Epithelial cell of esophagus (primary cell): ENCODE measurements at places on chromosomes 2 and 18.

GRCh38 chr2:121617042-121617599 lies 32.1 kb downstream of the CLASP1 start:
- DNase-seq: no peak

GRCh38 chr18:79548621-79548985 lies 131.0 kb upstream of the CTDP1 start:
- no peak for DNase-seq

- DNase-seq: peak; percentile 87
These were observed 32.9 kb upstream of the INHBB start for GRCh38 chr2:120312860-120313694.

GRCh38 chr2:104412384-104412783 lies 441.5 kb upstream of the POU3F3 start:
- DNase-seq: peak; percentile 2

GRCh38 chr2:105090091-105090490 lies 52.2 kb downstream of the MRPS9 start:
- DNase-seq: no peak

- DNase-seq: no peak
These were observed 245.5 kb downstream of the FIGN start for GRCh38 chr2:163490281-163490680.

DNA sequence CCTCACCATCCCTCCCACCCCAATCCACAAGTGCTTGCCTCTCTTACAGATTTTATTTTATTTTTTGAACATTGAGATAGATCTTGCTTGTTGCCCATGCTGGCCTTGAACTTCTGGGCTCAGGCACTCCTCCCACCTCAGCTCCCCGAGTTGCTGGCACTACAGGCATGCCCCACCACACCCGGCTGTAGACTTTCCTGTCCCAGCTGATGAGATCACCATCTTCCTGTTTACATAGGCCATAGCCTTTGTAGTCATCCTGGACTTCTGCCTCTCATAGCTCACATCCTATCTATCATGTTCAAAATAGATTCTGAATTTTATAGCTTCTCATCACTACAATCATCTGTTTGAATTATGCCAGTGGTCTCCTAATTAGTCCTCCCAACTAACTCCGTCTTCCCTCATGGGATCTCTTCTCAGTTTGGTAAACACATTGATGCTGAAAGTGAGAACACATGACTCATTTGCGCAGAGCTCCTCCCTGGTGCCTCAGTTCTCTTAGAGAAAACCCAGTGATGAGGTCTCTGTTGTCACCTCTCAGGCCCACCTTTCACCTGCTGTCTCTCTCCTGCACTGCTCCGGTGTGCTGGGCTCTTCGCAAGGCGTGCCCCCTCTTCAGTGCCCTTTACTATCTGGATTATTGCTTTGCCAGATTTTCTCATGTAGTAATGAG lies 243.0 kb downstream of the ZNF407 start:
- DNase-seq: peak; percentile 83

GRCh38 chr2:200905618-200906296 lies 16.6 kb downstream of the NIF3L1 start:
- DNase-seq: peak; percentile 69

DNA sequence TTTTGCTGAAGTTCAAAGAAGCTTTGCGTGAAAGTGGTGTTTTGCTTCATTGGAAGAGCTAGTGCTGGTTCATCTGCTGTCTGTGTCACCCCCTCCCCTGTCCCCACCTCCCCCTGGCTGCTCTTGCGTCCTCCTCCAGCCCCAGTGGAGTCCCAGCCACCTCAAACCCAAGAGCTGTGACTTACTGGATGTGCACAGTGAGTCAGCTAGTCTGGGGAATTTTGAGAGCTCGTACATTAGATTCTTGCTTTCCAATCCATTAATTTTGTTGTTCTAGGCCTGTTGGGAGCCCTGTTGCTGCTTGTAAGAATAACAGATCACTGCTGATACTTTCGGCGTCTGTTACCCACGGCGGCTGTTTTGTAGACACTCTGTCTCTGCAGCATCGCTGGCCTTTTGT lies 412.1 kb downstream of the TSN start:
- DNase-seq: no peak

DNA sequence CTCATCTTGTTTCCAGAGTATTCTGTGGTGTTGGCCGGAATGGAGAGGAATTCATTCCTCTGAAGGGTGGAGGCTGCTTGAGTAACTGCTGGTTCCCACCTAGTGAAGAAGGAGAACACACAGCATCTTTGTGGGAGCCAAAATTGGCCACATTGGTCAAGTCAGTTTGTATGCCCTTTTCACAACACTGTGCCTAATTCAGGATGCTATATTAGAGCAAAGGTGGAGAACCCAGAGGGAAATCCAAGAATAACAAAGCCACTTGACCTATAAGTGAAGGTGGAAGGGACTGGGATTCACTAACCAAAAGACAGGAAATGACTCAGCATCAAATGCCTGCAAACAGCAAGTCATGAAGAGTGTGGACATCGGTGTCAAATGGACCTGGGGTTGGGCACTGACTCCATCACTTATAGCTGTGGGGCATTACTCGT lies 27.3 kb upstream of the MLPH start:
- DNase-seq: peak; percentile 79

DNA sequence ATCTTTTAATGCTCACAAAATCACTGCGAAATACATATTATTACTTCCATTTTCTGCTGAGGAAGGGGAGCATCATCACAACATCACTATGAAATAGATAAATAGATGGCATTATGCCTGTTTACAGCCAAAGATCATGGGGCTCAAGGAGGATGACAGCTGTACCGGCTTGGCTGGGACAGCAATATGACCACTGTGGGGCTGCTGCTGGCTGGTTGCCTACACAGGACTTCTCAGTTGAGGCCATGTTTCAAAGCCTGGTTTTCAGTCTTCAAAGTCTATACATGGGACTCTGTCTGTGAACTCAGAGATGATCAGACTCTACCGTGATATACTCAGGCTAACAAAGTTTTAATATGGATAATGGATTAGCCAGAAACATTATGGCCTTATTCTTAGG lies 58.7 kb downstream of the SPATS2L start:
- DNase-seq: no peak

DNA sequence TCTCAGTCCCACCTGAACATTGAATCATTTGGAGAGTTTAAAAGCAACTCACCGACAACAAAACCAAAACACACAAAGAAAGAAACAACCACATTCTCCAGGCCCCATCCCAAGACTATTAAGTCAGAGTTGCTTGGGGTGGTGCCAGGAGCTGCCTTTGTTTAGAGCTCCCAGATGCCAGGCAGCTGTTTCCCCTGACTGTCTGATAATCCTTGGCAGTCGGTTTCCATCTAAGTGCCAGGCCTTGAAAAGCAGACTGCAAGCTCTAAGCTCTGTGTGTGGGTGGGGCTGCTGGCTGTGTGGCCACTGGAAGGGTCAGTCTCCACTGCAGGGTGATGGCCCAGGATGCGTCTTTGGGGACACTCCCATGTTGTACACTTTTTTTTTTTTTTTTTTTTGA lies 255.3 kb upstream of the AGAP1 start:
- no peak for DNase-seq

GRCh38 chr2:174748948-174749347 lies 15.3 kb downstream of the CHRNA1 start:
- peak; percentile 80 for DNase-seq

DNA sequence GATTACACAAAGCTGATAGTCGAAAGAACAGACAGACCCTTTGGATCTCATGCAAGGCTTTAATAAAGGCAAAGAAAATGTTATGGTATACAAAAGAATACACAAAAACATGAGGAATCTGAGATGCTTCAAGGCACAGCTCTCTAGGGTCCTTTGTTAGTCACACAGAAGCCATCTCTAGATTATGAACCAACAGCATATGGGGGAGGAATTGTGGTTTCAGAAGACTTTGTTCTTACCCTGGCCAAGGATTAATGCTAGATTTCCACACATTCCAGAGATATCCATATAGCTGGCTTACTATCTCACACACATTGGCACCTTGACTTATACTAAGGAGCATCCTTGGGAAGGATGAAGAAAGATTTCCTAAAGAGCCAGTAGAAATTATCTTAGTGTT lies 206.1 kb downstream of the GULP1 start:
- no peak for DNase-seq

DNA sequence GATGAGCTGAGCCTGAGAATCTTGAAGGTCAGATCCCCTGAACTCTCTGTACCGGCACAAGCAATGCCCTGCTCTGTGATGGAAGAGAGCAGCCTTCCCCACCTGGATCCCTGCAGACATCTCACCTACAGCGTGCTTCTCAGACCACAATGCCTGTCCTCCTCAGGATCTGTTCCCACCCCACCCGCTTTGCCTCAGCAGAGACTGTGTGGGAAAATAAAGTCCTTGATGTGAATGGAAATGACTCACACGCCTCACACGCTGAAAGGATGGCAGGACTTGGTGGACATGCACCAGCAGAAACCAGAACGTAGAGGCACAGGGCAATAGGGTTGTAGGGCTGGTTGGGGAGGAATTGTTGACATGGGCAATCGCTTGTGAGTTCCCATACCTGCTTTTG lies 117.9 kb upstream of the POU3F3 start:
- peak; percentile 20 for DNase-seq

- peak; percentile 57 for DNase-seq
These were observed 24.3 kb downstream of the TMEM237 start for GRCh38 chr2:201618744-201619662.

- DNase-seq: no peak
These were observed 59.2 kb downstream of the RPL37A start for GRCh38 chr2:216557820-216558219.

GRCh38 chr2:64914735-64915509 lies 74.3 kb upstream of the SLC1A4 start:
- no peak for DNase-seq
